Activated T-cell treated with anti-CD3 and anti-CD28 coated beads, Interleukin-2, amount 50 U/mL, for 24 hours (primary cell): ENCODE measurements at places on chromosomes 6 and 20.

DNA sequence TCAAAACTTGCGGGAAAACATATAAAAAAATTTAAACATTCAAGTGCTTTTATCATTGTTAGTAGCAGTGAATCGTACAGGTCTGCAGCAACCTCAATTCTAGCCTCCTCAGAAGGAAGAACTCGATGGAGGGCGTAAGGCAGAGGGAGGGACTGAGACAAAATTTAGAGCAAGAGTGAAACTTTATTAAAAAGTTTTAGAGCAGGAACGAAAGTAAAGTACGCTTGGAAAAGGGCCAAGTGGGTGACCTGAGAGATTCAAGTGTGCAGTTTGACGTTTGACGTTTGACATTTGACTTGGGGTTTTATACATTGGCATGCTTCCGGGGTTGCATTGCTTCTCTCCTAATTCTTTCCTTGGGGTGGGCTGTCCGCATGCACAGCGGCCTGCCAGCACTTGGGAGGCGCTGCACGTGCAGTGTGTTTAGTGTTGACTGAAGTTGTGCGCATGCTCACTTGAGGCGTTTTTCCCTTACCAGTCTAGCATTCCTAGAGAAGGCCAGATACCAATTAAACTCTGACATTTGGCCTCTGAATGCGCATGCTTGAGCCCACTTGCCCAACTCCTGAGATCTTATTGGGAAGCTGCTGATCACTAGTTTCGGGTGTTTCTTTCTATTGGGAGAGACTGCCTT is 82.6 kb downstream of the TBX18 start:
- DNase-seq: no peak

- no peak for DNase-seq
These were observed 63.0 kb downstream of the FAM229B start for GRCh38 chr6:112150363-112150762.

GRCh38 chr6:136752554-136752953 is 39.7 kb downstream of the MAP3K5 start:
- DNase-seq: no peak

GRCh38 chr6:12163149-12163548 is 127.0 kb upstream of the EDN1 start:
- no peak for DNase-seq

- DNase-seq: peak; percentile 79
These were observed 100.1 kb upstream of the AGPAT4 start for GRCh38 chr6:161373905-161374451.

DNA sequence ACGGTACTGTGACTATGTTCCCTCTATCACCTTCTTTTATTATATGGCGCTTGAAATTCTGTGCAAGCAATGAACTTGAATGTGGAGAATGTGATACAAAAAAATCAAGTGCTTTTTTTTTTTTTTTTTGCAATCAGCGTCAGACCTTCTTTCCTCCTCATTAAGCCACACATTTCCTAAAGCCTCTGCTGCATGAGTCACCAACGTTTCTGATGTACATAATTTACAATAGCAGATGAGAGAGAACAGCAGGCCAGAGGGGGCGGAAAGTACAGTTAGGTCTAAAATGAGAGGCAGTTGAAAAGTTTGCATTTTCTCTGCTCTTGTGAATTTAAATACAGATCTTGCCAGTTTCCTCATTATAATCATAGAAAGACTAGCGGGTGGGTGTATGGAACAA is 114.6 kb upstream of the RIPOR2 start:
- DNase-seq: no peak

- DNase-seq: no peak
These were observed 13.1 kb downstream of the ARHGAP18 start for GRCh38 chr6:129696843-129697242.

- no peak for DNase-seq
These were observed 43.1 kb upstream of the CD93 start for GRCh38 chr20:23129266-23129665.

- DNase-seq: no peak
These were observed 238.8 kb downstream of the PAX1 start for GRCh38 chr20:21944227-21944626.

DNA sequence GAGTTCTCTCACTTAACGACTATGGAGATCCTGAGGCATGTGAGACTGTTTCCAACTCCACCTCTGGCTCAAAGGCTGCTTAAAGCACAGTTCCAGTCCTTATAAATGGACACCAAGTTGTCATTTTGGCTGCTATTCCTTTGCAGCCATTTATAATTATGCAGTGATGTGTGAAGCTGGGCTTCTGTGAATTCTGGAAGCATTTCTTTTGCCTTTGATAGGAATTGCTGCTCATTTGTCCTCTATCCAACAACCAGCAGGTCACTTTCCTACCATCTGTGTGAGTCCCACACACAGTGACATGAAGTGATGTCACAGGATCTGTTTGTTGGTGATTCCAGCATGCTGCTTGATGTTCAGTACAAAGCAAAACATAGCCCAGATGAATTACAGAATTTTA is 28.5 kb upstream of the EFHC1 start:
- DNase-seq: no peak

GRCh38 chr6:6803180-6803977 is 214.9 kb downstream of the LY86 start:
- no peak for DNase-seq

- DNase-seq: no peak
These were observed 19.7 kb upstream of the CITED2 start for GRCh38 chr6:139394027-139394649.

DNA sequence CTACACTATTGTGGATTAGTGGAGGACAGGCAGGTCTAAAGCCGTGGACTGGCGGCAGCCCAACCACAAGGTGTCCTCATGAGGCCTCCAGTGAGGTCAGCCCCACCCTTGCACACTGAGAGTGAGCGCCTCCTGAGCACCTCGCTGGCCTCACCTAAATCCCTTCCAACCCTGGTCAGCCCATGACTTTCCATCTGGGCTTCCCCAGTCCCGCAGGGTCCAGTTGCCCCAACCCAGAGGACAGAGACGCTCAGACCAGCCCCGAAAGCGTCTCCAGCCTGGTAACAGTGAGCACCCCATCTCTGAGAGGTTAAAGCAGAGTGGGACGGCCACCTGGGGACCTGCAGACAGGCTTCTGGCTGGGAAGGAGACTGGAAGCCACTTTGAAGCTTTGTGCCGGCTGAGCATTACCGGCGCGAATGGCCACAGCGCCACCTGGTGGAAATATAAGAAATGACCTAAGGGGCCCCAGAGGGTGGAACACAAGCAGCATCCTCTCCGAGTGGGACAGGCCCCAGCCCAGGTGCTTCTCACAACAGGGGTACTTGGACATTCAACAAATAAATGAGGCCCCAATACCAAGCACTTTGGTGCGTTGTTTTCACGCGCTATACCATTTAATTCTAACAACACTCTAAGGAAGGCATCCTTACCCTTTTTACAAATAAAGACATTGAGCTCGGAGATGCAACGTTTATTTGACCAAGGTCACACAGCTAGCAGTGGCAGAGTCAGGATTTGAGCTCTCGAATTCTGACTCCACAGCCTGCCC is 65.7 kb upstream of the TOP1 start:
- peak; percentile 81 for DNase-seq

DNA sequence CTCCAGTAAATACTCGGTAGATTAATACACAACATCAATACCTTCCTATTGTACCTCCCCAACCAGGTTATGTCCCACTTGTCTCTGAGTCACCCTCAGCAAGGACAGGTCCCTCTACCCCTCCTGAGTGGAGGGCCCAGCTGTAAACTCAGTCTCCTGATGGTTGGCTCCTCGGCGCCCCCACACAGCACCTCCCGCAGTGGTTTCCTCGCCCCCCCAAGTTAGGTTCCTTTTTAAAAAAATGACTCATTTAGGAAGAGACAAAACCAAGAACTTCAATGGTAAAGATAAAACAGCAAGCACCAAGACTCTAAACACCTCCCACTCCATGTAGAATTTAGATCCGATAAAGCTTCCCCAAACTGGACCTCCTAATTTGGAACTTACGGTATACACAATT is 83.5 kb downstream of the TRERF1 start:
- DNase-seq: peak; percentile 77

DNA sequence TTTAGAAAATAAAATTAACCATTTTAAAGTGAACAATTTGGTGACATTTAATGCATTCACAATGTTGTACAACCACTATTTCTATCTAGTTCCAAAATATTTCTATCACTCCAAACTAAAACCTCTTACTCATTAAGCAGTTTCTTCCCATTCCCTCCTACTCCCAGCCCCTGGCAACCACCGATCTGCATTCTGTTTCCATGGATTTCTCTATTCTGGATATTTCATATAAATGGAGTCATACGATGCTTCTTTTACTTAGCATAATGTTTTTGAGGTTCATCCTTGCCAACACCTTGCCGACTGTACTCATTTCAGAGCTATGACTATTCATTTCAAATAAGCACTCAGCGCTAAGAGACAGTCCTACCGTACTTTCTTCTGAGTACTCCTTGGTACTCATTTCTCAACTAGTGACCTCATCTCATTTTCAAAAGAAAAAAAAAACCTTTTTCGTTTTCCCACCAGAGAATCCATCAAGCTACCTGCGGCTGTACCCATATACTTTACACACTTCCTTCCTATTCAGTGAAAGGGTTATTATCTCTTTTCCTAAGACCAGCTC is 259.2 kb downstream of the UTRN start:
- DNase-seq: no peak

- no peak for DNase-seq
These were observed 2.9 kb upstream of the MYLK2 start for GRCh38 chr20:31816221-31816620.

DNA sequence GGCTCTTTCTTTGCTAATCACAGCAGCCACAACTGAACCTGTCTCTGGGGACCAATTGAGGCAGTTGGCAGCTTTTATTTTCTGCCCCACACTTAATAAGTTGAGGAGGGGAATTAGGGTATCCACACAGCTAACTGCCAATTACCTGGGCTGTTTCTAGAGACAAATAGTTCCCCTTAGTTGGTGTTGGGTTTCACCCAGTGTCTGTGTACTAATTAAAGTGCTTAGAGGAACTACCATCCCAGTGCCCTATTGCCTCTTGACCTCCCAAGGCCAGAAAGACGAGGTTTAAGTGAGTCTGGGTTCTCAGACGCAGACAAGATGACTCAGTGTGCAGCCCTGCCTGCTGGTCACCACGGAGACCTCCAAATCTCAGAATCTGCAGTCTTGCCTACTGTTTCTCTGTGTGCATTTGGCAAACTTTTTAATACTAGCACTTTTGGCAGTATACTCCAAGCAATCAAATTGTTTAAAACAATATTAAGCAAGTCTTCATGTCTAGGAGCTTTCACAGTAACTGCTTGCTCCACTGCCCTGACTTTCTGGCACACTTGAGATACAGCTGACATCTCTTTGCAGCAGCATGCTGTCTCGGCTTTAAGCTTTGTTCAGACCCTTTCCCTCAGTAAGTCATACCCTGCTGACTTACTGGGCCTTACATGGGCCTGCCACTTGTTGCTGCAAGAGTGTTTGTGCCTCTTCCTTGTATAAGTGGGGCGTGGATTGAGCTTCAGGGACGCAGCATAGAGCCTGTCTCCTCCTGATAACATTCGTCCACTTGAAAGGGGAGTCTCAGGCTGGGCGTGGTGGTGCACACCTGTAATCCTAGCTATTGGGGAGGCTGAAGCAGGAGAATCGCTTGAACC is 31.9 kb downstream of the STK35 start:
- DNase-seq: no peak

GRCh38 chr6:95587989-95588388 is 10.7 kb downstream of the MANEA start:
- DNase-seq: no peak

DNA sequence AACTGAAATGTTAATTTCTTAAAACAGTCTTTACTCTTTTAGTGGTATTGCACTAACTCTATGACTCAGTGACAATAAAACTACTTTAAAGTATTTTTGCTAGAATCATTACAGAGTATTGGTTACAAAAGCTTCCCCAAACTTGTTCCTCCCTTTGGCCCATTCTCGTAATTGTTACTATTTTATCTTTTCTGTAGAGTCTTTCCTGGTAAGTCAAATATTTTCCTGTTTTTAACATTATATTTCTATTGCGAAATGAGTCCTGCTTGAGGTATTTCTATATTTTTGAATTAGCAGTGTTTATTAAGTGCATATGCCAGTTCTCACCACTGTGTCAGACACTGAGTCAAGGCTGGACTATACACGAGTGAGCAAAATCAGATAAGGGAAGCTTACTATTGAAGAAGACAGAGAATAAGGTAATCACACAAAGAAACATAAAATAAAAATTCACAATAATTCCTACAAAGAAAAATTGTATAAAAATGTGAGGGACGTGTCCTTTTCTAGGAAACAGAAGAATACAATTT is 970.5 kb downstream of the EYS start:
- no peak for DNase-seq

DNA sequence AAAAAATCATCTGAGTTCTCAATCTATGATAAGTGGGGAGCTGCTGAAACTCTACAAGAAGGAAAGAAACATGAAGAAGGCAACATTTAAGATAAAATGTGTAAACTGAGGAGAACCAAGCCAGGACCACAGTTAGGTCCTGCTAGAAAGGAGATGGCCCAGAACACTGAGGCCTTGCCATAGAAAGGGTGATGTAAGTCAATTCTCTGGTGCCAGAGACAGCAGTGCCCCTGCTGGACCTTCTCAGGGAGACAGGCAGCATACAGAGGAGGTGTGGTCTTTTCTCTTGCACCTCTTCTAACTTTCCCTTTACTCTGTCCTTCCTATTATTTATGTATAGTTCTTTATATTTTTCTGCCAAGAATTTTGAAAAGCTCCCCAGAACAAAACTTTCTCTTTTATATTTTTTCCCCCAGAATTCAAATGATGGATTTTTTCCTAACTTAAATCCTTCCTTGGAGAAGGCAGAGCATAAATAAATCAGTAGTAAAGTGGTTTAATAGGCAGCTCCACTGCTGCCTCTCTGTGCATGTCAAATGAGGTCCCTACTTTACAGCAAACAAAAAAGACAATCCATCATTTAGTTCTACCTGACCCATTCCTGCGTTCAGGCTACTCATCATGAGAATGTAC is 9.0 kb downstream of the UQCC2 start:
- no peak for DNase-seq

- DNase-seq: no peak
These were observed 48.4 kb downstream of the RIOK1 start for GRCh38 chr6:7438011-7438410.

GRCh38 chr6:154292855-154293519 is 63.6 kb downstream of the IPCEF1 start:
- DNase-seq: no peak

GRCh38 chr6:87904011-87904410 is 143.6 kb upstream of the SPACA1 start:
- no peak for DNase-seq

- DNase-seq: no peak
These were observed 43.0 kb downstream of the GOPC start for GRCh38 chr6:117559299-117559698.
